ENCODE measurements at places on chromosomes 12 and 14. TPM values are rescaled to one million over a fixed set of nuclear protein-coding genes. Genes with fewer than 3 reads are reported as not detected.

Gene CARMIL3
- total RNA-seq: 9.0 TPM

DNA sequence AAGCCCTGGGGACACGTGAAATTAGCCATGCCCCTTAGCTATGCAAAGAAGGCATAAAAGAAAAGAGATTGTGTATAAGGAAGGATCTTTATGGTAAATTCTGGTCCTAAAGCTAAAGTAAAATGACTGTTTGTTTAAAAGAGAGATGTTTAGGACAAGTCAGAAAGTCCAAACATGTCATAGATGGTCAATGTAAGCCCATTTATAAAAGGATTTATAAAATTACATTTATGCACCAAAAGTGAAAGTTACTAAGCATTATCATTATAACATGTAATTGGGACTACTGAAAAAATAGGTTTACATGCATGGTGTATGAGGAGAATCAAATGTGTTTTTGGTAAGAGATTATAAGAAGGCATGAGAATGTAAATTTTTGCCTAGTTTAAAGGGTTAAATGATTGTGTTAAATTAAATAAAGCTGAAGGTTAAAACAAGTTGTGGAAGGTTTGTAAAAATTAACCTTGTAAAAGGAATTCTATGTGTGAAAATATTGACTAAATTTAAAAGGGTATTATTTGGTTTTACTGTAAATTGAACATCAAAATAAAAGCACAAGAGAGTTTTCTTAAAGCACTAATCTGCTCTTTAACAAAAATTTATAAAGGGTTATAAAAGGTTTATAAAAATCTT lies 50.4 kb upstream of the TSPAN8 start:
- H3K4me1 ChIP-seq: no peaks in the 10 kb centered on the region
- H3K36me3 ChIP-seq: peaks cover 10% of the 10 kb centered on the region
- H3K4me3 ChIP-seq: no peak overlapping the region
- H3K27ac ChIP-seq: no peak overlapping the region
- no peaks in the 10 kb centered on the region for H3K27me3 ChIP-seq

- H3K27me3 ChIP-seq: no peaks in the 10 kb centered on the region
- H3K36me3 ChIP-seq: no peaks in the 10 kb centered on the region
- no peaks in the 10 kb centered on the region for H3K4me1 ChIP-seq
- no peak overlapping the region for H3K4me3 ChIP-seq
- no peak overlapping the region for H3K27ac ChIP-seq
- no peak for DNase-seq
Measured at GRCh38 chr14:64966976-64967375, 5.2 kb downstream of the RAB15 start.

Gene CAPZA3
- total RNA-seq: not detected

Gene ASB2
- total RNA-seq: 0.77 TPM

GRCh38 chr14:22561661-22562579 lies 27.1 kb downstream of the DAD1 start:
- no peak overlapping the region for H3K4me3 ChIP-seq
- no peaks in the 10 kb centered on the region for H3K27me3 ChIP-seq
- no peak for DNase-seq

GRCh38 chr14:76940021-76940760 lies 88.3 kb downstream of the IRF2BPL start:
- peaks cover 15% of the 10 kb centered on the region for H3K4me1 ChIP-seq
- H3K4me3 ChIP-seq: no peak overlapping the region
- no peaks in the 10 kb centered on the region for H3K27me3 ChIP-seq
- peak overlapping the region; percentile 7 for H3K27ac ChIP-seq
- H3K36me3 ChIP-seq: no peaks in the 10 kb centered on the region

All from H1 (cell line).